ENCODE measurements at places on chromosomes 5 and 9.

- no peak for DNase-seq
Observed at GRCh38 chr9:72427801-72428200, 62.8 kb upstream of the ZFAND5 start.

GRCh38 chr5:159640446-159640845 lies 275.8 kb upstream of the ADRA1B start:
- no peak for DNase-seq

- no peak for DNase-seq
Observed at GRCh38 chr5:122465031-122465577, 153.1 kb downstream of the SNCAIP start.

DNA sequence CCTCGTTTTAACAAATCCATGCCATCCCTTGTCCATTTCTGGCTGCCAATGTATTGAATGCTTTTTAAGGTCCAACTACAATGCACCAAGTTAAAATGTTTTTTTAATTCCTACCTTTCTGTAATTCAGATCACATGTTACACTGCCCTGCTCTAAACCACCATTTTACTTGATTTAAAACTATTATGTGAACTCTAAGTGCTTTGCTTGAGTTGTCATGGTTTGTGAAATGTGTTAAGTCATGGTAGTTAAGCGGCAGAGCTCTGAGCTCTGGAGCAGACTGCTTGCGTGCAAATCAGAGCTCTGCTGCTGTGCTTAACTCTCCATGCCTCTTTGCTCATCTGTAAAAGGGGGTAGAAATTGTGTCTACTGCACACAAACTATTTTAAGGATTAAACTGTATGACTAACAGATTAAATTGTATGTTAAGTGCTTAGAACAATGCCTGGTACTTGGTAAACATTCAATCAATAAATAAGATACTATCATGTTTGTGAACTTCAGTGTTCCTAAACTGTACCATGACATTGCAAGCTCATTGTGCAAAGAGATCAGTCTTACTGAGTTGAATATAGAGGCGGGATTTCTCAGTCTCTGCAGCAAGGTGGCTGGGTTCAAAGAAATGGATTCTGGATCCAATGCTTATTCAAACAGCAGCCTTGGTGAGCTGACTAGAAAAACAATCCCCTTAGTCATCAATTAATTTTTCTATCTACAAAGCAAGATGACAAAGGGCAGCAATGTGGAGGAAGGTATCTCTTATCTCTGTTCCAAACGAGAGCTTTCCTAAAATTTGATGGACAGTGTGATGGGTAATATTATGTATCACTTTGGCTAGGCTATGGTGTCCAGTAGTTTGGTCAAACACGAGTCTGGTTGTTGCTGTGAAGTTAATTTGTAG lies 16.1 kb upstream of the CMBL start:
- DNase-seq, result no peak

GRCh38 chr9:99593610-99594009 lies 228.1 kb upstream of the NR4A3 start:
- no peak for DNase-seq

- DNase-seq, result no peak
Observed at GRCh38 chr9:97763874-97764273, 66.7 kb upstream of the XPA start.

- DNase-seq, result no peak
Observed at GRCh38 chr9:38371495-38371894, 21.0 kb upstream of the ALDH1B1 start.

- DNase-seq, result no peak
Observed at GRCh38 chr9:97985058-97985861, 2.1 kb downstream of the ANP32B start.

DNA sequence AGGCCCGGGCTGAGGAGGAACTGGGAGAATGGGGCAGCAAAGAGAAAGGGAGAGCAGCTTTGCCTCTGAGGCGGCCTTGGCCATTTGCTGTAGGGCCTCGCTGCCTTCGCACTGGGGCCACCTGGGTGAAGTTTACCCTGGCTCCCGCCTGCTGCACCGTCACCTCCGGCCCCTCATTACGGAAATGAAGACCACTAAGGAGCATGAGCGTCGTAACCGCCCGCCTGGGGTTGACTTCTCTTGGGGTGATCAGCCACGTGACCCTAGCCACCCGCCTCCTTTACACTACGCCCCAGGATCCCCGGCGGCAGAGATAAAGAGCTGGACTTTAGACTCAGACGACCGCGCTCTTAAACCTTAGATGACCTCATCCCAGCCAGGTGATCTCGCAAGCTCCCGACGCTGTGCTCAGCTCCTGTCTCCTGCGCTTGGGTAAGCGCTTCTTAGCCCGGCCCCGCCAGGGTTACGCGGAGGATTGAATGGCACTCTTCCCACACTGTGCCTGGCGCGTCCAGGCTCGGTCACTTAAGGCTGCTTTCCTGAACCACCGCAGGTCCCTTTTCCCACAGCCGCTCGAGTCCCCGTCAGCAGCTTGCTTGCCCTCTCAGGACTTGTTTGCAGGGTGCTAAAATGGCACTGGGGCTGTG lies 107.9 kb upstream of the LARP1 start:
- no peak for DNase-seq

DNA sequence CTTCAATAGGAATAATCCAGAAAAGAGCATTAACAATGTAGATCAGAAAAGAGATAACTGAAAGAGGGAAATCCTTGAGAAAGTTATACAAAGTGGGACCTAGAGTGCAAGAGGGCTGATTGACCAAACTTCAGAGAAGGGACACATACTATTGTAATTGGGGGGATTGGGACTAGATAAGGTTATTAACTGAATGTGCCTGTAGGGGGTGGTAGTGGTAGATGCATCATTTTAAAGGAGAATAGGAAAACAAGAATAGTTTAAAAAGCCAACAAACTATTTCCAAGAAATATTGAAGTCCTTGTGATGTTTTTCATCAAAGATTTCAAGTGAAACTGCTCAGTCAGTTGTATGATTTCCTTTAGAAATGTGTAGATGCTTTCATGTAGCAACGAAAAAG lies 468.5 kb downstream of the TAF11L14 start:
- no peak for DNase-seq

DNA sequence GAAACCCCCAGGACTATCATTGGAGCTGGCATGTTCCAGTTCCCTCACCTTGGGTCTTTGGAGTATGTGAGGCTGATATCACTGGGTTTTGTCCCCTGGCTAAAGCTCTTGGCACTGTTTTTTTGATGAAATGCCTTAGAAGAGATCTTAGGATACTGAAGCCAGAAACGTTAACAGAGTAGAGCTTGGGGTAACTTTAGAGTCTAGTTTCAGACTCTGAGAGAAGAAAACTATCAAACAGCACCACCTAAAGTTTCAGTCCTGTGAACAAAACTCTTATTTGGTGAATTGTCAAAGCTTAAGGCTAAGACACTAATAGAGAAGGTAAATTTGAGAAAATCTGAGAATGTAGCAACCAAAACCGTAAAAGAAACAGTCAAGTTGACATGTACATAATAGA lies 111.7 kb upstream of the PUM3 start:
- no peak for DNase-seq

DNA sequence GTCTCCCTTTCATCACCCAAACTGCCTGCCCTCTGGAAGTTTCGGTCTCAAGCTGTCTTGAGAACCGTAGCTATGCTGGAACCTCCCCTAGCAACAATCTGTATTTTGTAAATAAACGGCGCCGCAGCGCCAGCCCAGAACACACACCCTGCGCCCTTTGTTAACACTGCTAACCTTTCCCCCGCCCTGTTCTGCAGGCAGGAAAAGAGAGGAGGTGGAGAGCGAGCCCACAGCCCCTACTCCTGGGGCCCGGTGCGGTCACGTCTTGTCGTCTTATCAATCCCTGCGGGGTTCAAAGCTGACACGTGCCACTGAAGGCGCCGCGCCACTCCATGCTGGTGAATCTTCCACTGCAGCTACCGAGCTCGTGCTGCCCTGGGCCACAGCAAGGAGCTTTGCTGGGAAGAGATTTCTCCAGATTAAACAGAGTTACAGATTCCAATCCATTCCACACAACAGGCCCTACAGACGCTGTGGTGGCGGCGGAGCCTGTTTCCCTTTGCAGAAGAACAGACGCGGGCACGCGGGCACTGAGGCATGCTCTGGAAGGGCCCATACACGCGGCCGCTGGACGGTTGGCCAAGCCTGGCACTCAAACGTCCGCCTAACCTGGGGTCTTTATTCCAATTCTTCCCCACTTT lies 25.3 kb downstream of the ZDHHC11B start:
- peak; percentile 61 for DNase-seq

- DNase-seq, result no peak
Observed at GRCh38 chr5:2373631-2374030, 377.8 kb downstream of the IRX2 start.

- no peak for DNase-seq
Observed at GRCh38 chr5:40030661-40031060, 605.9 kb upstream of the DAB2 start.

DNA sequence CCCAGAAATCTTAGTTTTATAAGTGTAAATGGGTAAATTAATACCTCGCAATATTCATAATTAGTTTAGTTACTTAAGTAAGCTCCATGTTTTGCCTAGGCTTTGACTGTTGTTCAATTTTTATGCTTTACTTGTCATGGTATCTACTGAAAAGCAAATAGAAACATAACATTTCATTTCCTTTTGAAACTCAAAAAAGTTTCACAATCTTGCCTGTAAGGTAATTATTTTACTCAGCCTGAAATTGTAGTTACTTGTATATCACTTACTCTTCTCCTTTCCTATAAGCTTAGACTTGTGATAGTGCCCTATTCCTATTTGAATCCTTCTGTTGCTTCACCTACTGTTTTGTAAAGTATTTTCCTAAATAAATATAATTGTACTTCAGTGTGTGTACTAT lies 914.4 kb upstream of the COX7C start:
- DNase-seq, result no peak

DNA sequence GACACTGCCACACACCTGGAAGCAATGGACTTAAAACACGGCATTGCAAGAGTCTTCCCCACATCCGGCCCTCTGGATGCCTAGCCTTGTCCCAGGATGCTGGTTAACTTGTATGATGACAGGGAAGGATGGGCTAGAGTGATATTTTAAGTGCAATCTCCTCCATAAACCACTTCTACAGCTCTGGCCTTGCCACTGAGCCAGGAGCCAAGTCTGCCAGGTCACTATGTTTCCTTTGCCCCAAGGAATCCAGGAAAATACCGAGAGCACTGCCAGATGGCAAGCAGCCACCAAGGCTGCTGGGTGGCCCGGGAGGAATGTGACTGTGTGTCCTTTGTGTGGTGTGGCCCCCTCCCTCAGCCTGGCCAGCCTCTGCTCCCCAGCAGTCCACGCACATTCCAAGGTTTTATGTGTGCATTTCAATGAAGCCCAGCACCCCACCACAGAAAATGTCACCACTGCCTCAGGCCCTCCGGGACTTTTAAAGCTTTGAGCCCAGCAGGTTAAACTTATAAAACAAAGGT lies 106.0 kb downstream of the FRMD3 start:
- DNase-seq, result peak; percentile 18

GRCh38 chr9:1513105-1513504 lies 462.9 kb downstream of the DMRT2 start:
- DNase-seq, result no peak

- DNase-seq, result no peak
Observed at GRCh38 chr5:6187501-6187900, 190.8 kb downstream of the MED10 start.

DNA sequence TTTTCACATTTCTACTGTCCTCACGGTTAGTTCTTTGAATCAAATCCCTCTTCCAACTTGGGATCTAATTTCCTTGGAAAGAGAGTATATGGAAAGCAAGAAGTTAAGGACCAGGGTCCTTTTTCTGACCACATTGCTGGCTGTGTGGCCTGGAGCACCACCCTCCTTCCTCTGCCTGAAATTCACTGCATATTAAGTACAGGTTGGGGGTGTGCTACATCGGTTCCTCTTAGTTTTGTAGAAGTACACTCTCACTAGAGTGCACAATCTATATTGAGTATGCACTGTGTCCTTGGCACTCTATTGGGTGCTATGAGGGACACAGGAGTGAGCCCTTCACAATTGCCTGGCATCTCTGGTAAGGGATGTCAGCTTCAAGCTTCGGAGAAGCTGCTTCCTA lies 53.8 kb upstream of the KLF9 start:
- DNase-seq, result no peak

GRCh38 chr9:128193469-128194096 lies 2.2 kb upstream of the CIZ1 start:
- no peak for DNase-seq

GRCh38 chr5:16665601-16666000 lies 48.8 kb upstream of the RETREG1 start:
- no peak for DNase-seq

DNA sequence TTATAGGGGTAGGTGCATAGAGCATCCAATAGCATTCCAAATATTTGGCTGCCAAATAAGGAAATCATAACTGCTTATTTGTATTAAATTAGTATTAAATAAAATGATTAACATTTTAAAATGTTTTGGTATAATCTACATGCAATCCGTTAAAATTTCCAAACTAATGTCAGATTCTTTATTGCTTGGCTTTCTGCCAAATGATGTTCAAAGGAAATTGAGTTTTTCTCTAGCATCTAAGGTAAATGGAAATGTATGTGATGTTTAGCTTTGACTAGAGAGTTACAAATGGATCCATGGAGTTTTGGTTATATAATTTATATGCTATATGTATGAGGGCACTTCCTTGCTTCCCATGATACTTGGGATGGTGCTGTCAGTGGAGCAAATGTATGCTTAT lies 121.7 kb downstream of the ZCCHC7 start:
- DNase-seq, result no peak

DNA sequence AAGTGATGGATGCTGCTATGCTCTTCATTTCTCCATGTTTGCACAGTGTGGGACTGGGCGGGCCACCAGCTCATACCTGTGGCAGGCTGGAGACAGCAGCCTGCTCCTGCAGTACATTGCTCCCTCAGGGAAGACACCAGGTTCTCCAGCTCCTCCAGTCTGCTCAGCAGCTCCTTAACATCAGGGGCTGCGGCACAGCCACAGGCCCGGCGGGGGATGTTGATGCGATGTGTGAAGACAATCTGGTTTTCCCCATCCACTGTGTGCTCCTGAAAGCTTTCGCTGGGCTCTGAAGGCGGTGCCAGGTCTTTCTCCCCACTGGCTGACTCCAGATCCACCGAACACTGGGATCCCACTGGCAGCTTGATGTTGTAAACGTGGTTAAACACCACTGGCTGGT lies 27.5 kb downstream of the TNC start:
- DNase-seq, result no peak

- no peak for DNase-seq
Observed at GRCh38 chr9:81902196-81902595, 26.0 kb upstream of the SPATA31D4 start.

DNA sequence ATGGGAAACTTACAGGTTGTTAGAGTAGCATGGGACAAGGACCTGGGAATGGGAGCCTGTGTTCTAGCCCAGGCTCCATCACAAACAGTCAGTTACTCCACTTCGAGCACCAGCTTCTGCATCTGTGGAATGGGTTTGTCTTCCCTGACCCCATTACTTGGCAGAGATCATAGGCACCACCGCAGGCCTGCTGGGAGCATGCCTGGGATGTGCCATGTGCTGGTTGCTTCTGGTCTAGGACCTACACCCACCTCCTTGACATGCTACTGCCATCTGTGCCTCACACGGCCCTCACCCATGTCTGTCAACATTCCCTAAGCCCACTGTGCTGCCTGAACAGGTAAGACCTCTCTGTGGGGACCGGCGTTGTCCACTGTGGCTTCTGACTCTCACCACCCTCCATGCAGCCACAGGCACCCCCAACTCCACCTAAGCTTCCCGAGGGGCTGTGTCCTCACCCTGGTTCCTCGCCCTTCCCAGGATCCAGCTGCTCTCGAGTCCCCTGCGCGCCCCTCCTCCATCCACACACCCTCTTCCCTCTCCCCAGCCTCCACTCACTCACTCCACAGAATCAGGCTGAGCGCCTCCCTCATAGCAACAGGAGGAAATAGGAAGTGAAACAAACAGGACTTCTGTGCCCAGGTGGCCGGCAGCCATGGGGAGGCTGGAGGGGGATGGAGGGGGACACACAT lies 85.9 kb upstream of the FAM120A start:
- DNase-seq, result no peak

All from neuronal stem cell (in vitro differentiated cells).